Fibroblast of skin of left quadriceps (primary cell): ENCODE measurements at places on chromosomes 16 and 17.

DNA sequence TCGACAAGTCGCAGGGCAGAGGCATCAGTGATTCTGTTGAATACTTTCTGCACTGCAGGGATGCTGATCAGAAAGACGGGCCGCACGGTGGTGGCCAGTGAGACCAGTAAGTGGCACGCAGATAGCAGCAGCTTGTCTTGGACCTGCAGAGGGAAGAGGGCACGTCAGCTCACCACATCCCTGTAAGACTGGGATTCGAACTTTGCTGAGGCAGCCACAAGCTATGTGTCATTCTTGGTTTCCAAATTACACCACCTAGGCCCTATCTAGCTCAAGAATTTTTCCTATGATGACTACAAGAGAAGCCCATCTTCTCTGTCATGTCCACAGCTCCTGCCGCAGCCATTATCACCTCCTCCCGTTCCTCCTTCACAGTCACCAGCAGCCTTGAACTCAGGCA lies 49.4 kb upstream of the GSG1L start:
- no peak for DNase-seq

- DNase-seq: no peak
These were observed 114.5 kb downstream of the RMI2 start for GRCh38 chr16:11459722-11460121.

- no peak for DNase-seq
These were observed 2228.4 kb downstream of the TP53TG3F start for GRCh38 chr16:35687781-35688180.

DNA sequence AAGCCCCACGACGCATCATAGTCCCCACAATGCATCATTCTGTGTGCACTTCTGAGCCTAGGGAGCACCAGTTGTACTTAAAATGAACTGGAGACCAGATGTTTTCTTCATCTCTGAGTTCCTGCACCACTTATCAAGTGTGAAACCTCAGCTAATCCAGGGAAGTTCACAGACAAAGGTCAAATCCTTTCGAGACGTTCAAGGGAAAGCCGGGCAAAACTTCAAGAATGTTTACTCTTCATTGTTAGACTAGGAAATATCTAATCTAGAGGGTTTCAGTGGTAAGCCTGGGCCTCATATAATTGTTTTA lies 4.6 kb upstream of the PMP22 start:
- DNase-seq: no peak

GRCh38 chr17:41492771-41493170 lies 3.1 kb upstream of the KRT36 start:
- no peak for DNase-seq

GRCh38 chr16:1175566-1176279 lies 22.8 kb downstream of the CACNA1H start:
- no peak for DNase-seq

- no peak for DNase-seq
These were observed 18.6 kb upstream of the SPN start for GRCh38 chr16:29644338-29644857.

DNA sequence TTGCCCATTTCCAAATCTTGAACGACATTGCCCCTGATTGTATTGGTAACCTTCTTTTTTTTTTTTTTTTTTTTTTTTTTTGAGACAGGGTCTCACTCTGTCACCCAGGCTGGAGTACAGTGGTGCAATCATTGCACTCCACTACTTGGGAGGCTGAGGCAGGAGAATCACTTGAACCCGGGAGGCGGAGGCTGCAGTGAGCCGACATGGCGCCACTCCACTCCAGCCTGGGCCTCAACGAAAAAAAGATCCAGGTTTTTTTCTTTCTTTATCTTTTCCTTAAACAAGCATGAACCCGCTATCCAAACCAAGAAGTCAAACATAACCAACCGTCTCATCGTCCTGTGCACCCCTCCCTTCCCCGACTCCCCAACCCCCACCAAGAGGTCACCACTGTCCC lies 47.6 kb upstream of the RPH3AL start:
- DNase-seq: no peak

- no peak for DNase-seq
These were observed 55.8 kb upstream of the GSE1 start for GRCh38 chr16:85557083-85557970.

DNA sequence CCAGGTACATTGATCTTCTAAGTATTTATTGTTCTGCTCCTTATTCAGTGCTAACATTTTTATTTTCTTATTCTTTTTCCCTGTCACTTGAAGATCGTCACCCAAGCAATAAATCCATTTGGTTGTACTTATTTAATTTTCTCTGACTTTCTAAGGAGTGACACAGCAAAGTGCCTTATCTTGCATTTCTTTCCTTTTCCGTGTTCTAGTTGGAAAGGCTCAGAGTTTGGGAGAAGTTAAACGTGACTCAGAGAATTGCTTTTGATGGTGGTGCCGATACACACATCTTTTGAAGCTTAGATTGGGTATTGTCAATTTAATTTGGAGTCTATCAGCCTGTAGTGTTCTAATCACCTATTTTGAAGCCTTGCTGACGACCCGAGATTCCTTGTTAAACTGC lies 72.0 kb downstream of the PITPNC1 start:
- no peak for DNase-seq

- no peak for DNase-seq
These were observed 761 bp downstream of the PDF start for GRCh38 chr16:69329369-69330285.

GRCh38 chr17:48616717-48617470 lies 1.8 kb upstream of the HOXB8 start:
- no peak for DNase-seq

DNA sequence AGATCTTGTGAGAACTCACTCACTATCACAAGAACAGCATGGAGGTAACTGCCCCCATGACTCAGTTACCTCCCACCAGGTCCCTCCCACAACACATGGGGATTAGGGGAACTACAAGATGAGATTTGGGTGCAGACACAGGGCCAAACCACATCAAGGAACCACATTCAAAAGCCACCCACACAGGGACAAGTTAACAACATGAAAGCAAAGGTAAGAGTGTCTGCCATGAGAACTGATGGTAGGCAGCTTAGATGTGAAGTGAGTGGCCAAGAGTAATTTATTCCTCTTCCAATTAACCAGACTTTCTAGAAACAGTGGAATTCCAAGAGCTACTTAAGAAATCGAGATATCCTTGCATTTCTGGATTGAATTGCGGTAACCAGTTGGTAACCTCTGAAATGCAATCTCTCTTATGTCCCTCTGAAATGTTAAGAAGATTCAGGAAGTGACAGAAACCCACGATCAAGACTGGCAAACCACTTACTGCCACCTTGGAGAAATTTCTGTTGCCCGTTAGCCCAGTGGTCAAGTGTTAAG lies 167.4 kb upstream of the CACNG5 start:
- no peak for DNase-seq

- DNase-seq: no peak
These were observed 49.4 kb downstream of the XPO6 start for GRCh38 chr16:28162326-28162877.

DNA sequence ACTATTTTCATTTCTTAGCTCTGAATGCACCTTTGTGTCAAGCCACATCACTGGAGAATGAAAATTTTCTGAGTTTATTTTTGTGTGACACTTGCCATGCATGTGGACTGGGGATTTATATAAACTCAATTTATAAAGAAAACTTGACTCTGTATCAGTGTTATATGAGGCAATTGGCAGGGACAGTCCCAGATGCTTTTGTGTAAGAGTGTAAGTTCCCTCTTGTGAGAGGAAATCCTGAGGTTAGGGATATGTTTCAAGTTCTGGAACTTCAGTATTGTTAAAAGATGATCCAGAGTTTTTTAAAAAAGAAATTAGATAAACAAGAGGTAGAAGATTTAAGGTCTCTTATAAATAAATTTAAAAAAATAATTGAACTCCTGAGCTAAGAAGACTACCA lies 10.9 kb upstream of the CCL8 start:
- DNase-seq: no peak

DNA sequence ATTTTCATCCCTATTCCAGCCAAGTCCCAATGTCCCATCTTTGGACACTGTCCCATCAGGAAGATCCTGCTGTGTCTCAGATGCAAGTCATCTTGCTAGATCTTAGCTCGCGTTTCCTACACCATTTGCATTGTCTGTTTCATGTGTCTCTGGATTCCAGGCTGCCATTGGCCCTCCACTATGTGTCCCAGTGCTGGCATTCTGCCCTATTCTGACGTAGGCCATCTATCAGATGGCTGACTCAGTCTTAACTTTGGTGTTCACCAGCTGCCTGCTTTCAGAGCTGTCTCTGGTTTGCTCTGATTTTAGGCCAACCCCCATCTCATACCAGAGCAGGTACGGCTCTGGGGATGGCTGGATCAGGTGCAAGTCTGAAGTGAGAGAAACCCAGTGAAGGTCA lies 300.9 kb upstream of the ASIC2 start:
- DNase-seq: no peak

GRCh38 chr17:82195675-82196672 lies 16.7 kb downstream of the CCDC57 start:
- no peak for DNase-seq

DNA sequence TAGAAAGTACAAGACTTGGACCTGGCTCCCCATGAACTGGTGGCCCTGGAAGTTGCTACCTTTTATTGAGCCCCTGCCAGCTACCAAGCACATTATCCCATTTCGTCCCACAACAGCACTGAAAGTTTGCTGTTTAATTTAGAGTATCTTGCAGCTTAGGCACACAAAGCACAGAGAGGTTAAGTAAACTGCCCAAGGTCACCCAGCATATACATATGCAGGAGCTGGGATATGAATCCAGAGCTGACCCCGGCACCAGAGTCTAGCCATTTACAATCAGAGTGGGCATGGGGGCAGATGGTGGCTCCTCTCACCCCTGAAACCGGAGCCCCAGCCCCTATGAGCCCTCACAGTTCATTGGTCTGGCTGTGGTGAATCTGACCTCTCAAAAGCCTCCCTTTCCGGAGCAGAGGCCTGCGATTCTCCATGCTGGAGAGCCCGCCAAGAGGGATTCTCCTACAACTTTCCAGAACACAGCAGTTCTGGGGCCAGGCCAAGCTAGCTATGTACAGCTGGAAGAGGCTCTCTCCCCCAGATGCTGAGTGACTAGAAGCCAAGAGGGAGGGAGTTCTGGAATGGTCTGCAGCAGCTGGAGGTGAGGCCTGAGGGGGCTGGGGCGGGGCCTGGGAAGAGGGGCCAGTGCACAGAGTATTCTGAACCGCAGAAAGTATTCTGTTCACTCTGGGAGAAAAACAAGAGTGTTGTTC lies 58.3 kb downstream of the SREBF1 start:
- DNase-seq: peak; percentile 59

DNA sequence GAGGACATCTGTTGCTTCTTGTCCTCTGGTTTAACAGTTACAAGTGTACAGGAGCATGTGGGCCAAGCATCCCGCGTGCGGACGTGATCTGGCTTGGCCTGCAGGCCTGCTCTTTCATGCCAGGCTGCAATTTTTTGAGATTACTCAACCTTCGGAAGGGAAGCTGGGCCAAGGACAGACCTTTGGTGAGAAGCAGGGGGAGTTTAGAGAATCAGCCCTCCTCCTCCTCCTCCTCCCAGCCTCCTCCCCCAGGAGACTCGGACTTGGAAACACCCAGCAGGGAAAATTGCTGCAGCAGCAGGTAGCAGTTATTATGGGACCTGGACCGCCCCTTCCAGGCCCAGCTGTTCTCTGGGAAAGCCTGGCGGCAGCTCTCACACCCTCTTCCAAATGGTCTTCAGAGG lies 5.1 kb upstream of the KLHL36 start:
- DNase-seq: peak; percentile 66

DNA sequence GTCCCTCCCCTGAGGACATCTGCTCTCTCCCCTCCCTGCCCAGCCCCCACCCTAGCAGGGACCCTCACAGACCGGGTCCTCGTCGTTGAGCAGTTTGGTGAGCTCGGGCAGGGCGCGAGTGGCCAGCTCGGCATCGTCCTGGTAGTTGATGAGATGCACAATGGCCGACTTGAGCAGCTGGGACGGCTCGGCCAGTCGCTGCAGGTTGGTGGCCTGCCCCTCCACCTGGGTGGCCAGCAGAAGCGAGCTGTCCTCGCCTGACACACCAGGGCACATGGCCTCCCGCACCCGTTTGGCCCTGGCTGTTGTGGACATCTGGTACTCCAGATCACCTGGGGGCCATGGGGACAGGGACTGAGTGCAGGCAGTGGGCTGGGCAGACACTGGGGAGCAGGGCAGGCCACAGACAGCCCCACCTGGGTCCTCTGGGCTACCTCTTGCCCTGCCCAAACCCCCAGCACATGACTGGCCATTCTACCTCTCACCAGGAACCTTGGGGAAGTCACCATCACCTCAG lies 17.1 kb downstream of the JUP start:
- no peak for DNase-seq

GRCh38 chr17:73580073-73580710 lies 64.1 kb downstream of the SDK2 start:
- DNase-seq: no peak

- DNase-seq: no peak
These were observed 21.6 kb downstream of the POLR3E start for GRCh38 chr16:22318690-22319358.

DNA sequence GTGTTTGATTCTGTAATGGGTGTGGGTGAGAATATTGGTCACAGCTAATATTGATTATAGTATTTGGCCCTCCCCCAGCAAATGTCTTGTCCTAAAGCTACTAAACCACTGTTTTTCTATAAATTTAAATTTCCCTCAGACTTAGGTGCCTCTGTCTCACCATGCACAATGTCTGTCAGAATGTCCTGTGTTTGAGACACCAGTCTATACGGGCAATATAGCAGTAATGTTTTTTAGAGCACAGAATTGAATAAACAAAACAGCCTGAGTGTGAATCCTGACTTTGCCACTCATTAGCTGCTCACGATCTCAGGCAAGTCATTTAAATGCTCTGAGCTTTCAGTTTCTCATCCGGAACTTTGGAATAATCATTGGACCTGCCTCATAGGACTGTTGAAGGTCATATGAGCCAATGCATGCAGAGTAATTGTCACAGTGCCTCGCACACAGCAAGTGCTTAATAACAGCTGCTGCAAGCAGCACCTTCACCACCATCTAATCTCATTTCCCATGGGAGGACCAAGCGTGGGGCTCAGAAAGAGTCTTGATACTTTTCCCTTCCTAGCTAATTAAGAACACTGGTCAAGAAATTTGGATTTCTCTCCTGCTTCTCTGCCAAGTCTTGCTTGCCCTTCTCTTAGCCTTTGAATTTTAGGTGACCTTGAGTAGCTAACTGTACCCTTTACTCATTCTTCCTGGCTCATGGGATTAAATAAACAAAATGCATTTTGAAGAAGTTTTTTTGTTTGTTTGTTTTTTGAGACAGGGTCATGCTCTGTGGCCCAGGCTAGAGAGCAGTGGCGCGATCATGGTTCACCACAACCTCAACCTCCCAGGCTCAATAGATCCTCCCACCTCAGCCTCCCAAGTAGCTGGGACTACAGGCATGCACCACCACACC lies 9.8 kb downstream of the HLF start:
- DNase-seq: no peak

DNA sequence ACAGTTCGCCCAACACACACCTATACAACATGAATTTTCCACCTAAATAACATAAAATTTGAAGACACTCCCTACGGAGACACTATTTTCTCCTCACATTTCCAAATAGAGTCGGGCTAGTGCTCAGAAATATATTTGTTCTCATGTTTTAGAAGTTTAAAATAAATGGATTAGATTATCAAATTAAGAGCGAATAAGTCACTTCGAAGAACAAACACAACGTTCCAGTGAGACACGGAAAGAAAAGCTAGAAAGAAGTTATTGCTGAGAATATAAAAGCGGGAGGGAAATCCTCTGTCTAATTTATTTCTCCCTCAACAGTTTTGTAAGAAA lies 2.0 kb upstream of the HS3ST3B1 start:
- no peak for DNase-seq

- DNase-seq: no peak
These were observed 6.7 kb downstream of the ITGA3 start for GRCh38 chr17:50062293-50063243.
